ENCODE measurements at places on chromosomes 16 and 17.
A peak's percentile ranks its signal among the peaks of the same experiment; 100 is the strongest.

DNA sequence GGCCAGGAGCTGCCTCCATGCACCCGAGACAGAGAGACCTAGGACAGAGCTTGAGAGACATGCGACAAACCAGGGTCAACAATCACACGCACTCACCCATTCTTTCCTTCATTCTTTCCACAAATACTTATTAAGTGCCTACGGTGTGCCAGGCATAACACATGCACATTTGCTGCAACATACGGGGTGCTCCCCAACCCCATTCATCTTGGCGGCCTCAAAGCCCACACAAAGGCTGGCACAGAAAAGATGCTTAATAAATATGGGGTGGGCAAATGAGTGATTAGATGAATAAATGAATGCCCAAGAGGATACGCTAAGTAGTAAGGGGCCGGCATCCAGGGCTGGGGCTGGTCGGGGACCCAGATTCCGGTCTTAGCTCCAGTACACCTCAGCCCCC lies 117.9 kb downstream of the ZNF423 start:
- no peak for DNase-seq

DNA sequence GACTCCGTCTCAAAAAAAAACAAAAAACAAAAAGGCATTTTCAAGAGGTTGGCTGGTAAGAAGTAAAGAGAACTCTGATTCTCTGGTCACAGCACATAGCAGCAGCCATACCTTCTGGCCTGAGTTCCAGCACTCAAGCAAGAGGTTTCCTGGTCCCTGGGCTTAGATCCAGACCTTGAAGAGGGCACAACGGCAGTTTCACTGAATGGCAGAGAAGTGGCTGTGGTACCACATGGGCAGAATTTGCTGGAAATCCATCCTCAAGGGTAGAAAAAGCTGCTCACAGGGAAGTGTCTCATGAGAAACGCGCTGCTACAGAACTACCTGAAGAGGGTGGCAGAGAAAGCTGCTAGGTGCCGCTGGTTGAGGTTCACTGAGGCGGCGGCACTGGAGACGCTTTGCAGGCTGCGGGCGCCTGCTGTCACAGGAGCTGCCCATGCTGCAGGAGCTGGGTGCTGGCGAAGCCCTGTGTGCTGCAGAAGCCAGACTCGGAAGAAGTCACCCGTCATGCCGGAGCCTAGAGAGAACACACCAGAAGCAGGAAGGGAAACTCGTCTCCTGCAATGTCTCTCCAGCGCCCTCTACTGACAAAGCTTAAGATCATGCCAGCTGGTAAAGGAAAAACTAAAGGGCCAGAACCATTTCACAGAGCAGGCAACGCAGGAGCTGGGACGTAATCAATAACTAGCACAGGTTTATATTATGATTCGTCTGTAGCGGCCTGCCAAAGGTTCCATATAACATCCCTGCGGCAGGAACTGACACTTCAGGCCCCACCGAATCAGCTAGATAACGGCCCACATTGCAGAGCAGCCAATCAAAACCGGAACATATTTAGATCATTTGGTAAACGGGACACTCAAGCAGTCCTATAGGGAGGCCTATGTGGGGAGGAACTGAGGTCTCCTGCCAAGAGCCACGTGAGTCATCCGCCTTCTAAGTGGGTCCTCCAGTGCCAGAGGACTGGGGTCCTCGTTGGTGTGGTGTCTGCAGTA lies 5.4 kb upstream of the ZNF213 start:
- peak; percentile 46 for DNase-seq

- DNase-seq = no peak
Measured at GRCh38 chr17:6608321-6608720, 32.2 kb downstream of the KIAA0753 start.

DNA sequence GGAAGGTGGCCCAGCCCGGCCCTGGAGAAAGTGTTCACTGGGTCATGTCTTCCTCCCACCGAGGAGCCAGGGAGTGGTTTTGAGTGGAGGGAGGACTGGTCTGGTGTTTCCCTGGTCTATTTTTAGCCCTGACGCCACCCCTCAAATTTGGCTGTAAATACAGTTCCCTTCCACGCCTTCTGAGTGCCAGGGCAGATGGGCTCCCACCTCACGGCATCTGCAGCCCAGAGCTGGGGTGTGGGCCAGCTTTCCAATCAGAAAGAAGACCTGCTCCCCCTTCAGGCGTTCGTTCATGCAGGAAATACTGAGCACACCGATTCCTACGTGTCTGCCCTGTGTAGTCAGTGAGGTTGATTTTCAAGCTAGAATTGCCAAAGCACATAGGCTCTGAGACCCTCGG lies 53.7 kb downstream of the SNX20 start:
- no peak for DNase-seq

DNA sequence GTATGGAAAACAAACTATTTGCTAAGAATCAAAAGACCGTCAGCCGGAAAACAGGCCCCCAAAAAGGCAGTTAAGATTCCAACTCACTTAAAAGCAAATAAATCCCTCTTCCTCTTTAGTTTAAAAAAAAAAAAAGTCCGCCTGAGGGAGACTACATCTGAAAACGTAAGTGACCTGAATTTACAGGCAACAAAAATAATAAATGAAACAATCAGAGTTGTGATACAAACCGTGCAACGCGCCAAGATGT lies 1.1 kb downstream of the KANSL1 start:
- no peak for DNase-seq

- no peak for DNase-seq
Measured at GRCh38 chr17:45995627-45996270, 3.3 kb upstream of the STH start.
